NCI-H1694 treated with DMSO at 0.1 percent for 48 hours (cell line): ENCODE measurements at places on chromosomes 12 and 14.
A peak's percentile ranks its signal among the peaks of the same experiment; 100 is the strongest.

- DNase-seq, result no peak
Measured at GRCh38 chr12:96587691-96588090, 98.3 kb downstream of the CFAP54 start.

DNA sequence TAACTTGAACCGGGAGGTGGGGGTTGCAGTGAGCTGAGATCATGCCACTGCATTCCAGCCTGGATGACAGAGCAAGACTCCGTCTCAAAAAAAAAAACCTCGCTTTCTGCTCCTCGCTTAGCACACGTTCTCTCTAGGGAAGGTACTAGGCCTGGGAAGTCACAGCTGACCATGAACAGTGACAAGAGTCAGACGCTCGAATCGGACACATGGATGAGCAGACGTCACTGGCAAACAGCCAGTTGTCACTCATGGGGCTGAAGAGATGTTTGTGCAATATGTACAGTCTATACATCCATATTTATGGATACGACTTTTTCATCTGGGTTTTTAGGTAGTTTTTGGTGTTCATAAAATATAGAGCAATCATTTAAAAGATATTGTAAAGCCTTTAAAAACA lies 19.4 kb downstream of the TCHP start:
- DNase-seq, result no peak

DNA sequence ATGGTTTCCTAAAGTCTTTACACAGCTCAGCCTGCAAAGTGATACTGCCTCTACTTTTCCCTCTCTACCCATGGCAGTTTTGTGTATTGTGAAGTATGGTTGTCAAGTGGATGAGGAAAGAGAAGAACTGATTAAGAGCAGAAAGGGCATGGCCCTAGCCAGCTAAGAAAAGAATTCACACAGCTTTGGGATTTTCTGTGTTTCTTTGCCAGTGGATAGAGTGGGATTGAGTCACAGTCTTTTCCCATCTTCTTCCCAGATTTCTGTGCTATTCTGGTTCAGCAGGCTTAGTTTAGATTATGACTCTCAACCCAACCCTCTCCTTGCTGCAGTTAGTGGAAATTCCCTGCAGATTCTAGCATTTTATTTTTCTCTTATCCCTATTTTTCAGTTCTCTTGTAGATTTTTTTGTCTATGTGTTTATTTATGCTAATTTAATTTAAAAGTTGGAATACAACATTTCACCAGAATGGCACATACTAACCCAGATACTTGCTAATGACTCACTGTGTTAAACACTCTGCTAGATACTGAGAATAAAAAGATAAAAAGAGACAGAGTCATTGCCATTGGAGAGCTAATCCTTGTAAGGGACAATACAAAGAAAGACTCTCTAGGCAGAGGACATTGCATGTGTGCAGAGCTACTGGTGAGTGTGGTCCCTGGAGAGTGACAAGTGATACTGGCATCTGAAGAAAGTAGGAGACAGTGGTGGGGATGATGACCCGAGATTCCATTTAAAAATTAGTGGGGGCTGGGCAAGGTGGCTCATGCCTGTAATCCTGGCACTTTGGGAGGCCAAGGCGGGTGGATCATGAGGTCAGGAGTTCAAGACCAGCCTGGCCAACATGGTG lies 106.3 kb downstream of the ST8SIA1 start:
- no peak for DNase-seq

DNA sequence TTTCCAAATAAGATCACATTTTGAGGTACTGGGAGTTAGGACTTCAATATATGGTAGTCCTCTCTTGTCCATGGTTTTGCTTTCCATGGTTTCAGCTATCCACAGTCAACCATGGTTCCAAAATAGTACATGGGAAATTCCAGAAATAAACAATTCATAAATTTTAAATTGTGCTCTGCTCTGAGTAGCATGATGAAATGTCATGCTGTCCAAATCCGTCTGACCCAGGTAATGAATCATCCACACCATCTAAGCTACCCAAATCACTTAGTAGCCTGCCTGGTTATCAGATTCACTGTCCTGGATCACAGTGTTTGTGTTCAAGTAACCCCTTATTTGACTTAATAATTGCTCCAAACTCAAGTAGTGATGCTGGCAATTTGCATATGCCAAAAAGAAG lies 197.9 kb downstream of the TMTC3 start:
- no peak for DNase-seq

- no peak for DNase-seq
Measured at GRCh38 chr12:81086342-81086741, 8.5 kb downstream of the ACSS3 start.

DNA sequence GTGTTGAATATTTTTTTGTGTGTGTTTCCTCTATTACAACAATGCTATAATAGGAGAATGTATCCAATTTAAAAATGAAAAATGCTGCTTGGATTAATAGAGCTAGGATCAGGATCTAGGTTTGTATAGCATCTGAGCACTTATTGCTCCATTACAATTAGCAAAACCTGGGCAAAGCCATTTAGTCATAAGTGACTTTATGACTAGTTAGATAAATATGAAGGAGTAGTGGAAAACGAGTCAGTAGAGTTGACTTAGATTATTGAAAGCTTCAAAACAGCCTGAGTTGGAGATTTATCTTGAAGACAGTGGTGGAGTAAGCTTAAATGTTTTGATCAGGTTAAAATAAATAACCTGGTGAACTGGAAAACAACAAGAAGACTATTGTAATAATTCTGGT lies 2.8 kb downstream of the MED21 start:
- DNase-seq, result no peak

DNA sequence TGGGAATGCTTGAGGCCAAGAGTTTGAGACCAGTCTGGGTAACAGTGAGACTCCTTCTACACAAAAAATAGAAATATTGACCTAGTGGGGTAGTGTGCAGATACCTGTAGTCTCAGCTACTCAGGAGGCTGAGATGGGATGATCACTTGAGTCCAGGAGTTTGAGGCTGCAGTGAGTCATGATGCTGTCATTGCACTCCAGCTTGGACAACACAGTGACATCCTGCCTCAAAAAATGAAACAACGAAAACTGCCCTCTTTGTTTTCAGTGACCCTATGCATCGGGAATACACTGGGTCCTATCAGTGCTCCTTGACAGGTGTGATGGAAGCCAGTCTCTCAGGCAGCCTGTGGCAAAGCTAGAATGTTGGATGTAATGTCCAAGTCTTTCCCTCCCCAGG lies 311.5 kb upstream of the OR4E1 start:
- no peak for DNase-seq

DNA sequence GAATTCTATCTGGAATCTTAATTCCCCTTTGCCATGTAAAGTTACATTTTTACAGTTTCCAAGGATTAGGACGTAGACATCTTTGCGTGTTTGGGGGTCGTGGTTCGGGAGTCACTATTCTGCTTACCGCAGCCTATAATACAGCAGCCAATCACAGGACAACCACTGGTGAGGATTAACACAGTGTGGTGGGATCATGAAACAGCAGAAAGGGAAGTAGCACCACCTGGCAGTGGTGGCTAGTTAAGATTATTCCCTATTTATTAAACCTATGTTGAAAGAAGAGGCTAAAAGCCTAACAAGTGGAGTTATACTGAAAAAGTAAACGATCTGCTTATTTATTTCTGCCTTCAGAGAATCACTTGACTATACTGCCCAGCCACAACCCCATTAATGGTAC lies 71.7 kb downstream of the IPO8 start:
- no peak for DNase-seq

DNA sequence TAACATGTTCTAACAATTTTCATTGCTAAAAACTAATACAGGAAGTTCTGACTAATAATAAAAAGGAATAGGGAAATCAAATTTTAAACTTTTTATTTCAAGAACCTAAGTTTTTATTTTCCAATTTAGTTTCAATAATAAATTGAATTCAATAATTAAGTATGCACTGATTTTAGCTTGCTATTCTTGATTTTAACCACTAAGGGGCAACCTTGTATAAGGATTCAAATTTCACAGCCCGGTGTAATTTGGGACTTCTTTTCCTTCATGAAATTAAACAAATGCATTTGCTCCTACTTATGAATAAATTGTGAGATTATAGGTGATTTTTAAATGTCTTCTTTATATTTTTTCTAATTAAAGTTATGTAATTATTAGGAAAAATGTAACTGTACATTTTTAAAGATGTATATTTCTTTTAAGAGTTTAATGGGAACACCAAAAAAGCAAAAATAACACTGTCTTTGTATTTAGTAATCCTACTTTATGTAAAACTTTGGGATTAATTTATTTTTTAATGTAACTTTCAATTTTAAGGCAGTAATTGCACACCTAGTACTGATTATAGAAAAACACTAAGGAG lies 241.4 kb upstream of the PDZRN4 start:
- DNase-seq, result peak; percentile 43
